Substantia nigra (tissue), 51 donors: ENCODE measurements at places on chromosomes 16 and 17.
A peak's percentile ranks its signal among the peaks of the same experiment; 100 is the strongest.

GRCh38 chr17:73064084-73064938 is 28.2 kb downstream of the SLC39A11 start:
- no peak for DNase-seq

GRCh38 chr17:72538901-72539352 is 418.1 kb downstream of the SOX9 start:
- no peak for DNase-seq

DNA sequence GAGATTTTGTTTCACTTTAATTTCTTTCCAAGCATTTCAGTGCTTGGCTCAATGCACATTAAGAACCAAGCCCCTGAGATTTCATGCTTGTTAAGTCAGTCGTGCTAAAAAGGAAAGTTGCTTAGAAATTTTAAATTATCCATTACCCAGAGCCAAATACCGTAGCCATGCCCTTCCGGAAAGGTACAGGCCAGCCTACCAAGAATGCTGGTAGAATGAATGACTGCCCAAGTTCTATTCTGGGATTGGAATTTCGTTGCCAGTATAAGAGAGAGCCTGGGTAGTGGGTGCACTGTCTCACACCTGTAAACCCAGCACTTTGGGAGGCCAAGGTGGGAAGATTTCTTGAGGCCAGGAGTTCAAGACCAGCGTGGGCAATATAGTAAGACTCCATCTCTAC is 194.0 kb downstream of the KATNIP start:
- DNase-seq: no peak

DNA sequence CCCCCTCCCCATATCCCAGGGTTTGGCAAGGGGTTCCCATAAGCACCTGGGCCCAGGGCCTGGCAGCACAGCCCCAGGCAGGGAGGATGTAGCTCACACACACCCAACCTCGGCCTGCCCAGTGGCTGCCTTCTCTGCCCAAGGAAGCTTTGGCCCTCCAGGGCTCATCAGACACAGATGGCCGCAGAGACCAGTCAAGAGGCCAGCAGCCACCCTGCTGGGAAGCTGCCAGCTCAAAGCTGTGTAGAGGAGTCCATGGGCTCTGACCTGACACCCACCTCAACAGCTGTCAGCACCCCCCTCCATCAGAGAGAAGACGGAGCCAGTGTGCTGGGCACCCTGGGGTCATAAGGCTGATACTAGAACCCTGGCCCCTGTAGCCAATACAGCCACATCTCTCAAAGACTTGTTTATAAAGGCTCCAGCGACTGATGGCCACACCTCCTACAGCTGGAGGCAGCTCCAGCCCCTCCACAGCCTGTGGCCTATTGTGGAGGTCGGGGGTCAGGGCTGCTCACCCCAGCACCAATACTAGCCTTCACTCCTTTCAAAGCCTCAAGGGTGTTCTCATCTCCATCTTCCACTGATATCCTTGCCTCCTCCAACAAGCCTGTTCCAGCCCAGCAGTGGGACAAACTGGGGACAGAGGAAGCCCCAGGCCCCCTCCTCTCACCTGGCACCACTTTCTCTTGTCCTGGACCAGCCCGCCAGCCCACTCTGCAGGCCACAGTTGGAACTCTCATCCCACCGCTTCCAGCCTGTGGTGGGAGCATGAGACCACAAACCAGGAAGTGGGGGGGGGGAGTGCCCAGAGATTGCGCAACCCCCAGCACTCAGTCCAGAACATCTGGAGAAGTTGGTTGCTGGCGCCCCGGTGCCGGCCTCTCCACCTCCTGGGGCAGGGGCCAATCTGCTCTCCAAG is 2.2 kb upstream of the MPG start:
- DNase-seq: no peak

GRCh38 chr16:75152635-75153034 is 4.3 kb downstream of the ZFP1 start:
- no peak for DNase-seq

- DNase-seq: no peak
Measured at GRCh38 chr17:3695723-3696411, at the start of gene P2RX5. TSS of gene P2RX5 (minus strand) at chr17:3696155. CDS start at chr17:3696005, 150 bp downstream.

GRCh38 chr16:57620335-57621231 is 7.8 kb upstream of the ADGRG1 start:
- no peak for DNase-seq

DNA sequence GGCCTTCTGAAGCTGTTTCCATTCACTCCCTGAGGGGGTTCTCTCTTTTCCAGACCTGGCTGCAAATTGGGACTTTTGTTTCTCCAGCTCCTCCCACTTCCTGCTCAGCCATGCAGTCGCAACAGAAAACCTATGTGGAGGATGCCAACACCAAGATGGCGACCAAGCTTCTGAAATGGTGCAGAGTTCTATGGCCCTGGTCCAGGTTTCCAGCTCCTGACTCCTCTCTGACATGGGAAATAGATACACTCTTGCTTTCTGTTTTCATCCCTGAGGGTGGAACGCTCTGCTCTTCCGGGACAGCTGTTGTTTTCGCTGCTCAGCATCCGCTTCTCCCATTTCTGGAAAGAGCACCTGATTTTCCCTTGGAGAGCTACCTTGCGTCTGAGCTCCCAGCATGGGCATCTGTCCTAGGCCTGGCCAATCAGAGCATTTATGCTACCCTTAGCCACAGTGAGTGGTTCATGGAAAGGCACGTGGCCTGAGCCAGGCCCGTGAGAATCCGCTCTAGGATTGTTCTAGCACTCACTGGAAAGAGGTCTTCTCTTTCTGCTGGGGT is 8.1 kb downstream of the GPRC5B start:
- DNase-seq: no peak

GRCh38 chr16:51359141-51359955 is 208.3 kb upstream of the SALL1 start:
- DNase-seq: peak; percentile 56

DNA sequence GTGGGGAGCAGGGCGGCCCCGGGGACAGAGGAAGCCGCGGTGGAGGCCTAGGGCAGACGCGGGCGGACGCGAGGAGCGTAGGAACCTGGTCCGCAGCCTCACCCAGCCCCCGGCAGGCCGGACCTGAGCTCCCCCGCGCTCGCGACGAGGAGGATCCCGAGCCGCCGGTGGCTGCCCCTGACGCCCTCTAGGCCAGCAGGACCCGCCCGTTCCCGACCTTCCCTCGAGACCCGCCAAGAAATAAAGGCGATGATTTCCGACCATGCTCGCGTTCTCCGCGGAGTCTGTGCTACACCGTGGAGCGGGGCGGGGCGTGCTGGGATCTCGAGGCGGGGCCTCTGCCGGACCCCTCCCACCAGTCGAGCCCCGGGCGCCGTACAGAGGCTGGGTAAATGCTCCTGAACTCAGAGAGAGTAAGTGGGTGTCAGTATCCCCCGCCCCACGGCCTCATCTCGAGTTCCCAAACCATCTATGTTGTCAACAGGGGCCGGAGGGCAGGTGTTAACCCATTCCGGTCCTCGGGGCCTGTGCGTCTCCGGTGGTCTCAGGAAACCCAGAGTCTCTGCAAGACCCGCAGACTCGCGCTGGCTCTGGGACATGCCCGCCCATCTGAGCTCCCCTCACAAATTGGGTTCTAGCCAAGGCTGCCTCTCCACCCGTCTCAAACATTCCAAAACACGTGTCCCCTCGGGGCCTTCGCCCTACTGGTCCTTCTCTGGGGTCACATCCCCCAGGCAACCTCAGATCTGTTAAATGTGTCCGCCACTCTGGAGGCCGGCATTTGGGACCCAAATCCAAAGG is 13.7 kb downstream of the SYCE1L start:
- DNase-seq: peak; percentile 20

GRCh38 chr16:19116711-19117449 is 3.1 kb downstream of the ITPRIPL2 start:
- DNase-seq: no peak

DNA sequence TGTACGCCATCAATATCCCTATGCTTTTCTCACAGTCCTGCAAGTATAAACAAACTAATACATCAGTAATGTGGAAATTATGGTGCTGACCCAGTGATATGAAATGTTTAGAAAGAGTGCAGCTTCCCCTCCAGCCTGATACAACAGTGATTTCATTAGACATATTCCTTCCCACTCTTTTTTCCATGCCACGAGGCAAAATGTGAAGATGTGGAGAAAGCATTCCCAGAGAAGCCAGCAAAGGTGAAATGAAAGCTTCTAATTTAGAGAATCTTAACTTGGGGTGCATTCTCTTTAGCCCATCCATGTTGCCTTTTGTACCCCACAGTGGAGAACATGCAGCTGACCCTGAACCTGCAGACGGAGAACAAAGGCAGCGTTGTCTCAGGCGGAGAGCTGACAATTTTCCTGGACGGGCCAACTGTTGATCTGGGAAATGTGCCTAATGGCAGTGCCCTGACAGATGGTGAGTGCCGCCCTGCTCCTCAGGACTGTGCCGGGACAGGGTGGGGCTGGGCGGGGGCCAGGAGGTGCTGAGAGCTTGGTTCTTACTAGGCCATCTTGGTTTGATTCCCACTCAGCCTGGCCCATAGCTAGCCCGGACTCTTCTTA is 77.8 kb downstream of the WWP2 start:
- DNase-seq: peak; percentile 55

DNA sequence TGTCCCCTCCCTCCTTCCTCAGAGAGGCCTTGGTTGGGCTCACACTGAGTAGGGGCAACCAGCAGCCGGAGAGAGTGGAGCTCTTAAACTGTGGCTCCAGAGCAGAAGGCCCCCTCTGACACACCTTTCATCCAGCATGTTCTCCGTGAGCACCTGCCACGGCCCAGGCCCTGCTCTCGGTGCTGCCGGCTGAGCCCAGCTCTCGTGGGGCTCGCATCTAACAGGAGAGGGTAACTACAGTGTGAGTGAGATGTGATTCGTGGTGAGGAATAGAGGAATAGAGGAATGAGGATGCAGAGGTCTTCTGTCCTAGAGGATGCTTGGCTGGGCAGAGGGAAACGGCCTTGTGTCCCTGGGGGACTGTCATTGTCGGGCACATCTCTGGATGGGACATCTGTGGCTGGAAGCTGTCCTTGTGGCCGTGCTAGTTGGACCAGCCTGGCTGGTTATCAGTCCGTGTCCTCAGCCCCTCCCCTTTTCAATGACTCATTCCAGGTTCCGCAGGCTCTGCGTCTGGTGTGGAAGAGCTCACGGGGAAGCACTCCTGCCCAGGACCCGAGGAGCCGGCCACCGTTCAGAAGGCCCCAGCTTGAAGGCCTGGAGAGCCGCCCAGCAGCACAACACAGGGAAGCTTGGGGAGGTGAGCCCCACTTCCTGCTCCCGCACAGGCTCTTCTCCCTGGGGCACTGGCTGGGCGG is 11.9 kb upstream of the DNASE1 start:
- no peak for DNase-seq

DNA sequence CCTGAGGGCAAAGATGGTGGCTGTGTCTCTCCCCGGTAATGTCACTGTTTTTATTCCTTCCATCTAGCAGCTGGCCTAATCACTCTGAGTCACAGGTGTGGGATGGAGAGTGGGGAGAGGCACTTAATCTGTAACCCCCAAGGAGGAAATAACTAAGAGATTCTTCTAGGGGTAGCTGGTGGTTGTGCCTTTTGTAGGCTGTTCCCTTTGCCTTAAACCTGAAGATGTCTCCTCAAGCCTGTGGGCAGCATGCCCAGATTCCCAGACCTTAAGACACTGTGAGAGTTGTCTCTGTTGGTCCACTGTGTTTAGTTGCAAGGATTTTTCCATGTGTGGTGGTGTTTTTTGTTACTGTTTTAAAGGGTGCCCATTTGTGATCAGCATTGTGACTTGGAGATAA is 5.5 kb upstream of the RAPGEFL1 start:
- no peak for DNase-seq

GRCh38 chr17:82097184-82097918 is 685 bp downstream of the FASN start:
- peak; percentile 71 for DNase-seq

GRCh38 chr16:51024703-51025102 is 126.4 kb downstream of the SALL1 start:
- no peak for DNase-seq

DNA sequence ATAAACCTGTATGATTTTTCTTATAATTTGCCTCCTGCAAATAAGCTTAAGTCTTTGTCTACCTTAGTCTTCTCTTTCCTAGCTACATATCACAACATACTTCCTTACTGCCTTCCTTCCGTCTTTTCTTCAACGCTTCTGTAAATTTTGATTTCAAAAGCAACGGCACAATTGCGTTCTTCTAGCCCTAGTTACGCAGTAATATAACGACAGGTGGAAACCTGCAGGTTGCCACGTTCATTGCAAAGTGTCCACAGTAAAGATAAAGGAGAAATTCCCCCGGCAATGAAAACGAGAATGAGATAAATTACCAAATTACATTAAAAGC is 546 bp upstream of the PSMD7 start:
- no peak for DNase-seq

GRCh38 chr16:30340621-30341020 is 14.5 kb downstream of the CD2BP2 start:
- no peak for DNase-seq

GRCh38 chr16:12081048-12081404 is 104.5 kb downstream of the SNX29 start:
- DNase-seq: no peak

DNA sequence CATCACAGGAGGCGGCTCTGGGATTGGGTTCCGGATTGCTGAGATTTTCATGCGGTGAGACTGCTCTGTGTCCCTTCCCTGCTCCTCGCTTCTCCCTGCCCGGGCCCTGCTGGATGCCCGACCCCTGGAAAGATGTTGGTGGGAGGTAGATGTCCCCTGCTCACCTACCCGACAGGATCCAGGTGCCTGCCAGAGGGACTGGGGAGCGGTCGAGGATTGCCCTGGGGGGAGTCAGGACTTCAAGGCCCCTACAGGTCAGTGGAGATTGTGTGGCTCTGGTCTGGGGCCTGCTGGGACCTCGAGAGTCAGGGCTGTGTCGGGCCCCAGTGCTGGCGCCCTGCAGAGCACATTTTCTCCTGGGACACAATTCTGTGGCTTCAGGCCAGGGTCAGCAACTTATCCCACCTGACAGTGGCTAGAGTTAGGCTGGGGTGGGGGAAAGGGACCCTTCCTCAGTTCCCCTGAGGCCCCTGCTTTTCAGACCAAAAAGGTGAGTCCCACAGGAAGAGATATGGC is 3.3 kb downstream of the DECR2 start:
- no peak for DNase-seq

GRCh38 chr16:57801098-57801808 is 1.0 kb downstream of the KIFC3 start:
- DNase-seq: no peak
